Stimulated activated CD8-positive, alpha-beta memory T cell treated with anti-CD3 and anti-CD28 coated beads, Interleukin-4, amount 100 ng/mL, for 1 hour (primary cell): ENCODE measurements at places on chromosomes 6 and 20.

DNA sequence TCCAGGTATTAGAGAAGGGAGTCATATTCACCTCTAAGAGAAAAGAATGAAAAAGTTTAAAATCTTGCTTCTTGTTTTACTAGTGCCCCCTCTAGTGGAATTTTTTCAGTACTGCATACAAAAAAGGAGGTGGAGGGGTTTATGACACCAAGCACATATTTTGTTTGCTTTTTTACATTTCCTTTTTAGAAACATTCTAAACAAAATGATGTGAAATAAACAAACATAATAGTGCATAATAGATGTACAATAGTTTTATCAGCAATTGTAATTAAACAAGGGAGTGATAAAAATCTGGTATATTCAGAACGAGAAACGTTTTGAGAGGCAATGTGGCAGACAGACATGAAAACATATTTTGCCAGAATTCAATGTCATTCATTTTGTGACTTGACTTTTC lies 111.0 kb upstream of the TFAP2D start:
- no peak for DNase-seq

GRCh38 chr20:21344206-21344900 lies 41.2 kb downstream of the XRN2 start:
- DNase-seq: no peak

- DNase-seq: no peak
These were observed 495.2 kb downstream of the RFPL4B start for GRCh38 chr6:112842330-112842685.

GRCh38 chr6:139013185-139013800 lies 15.3 kb upstream of the ABRACL start:
- DNase-seq: no peak

- no peak for DNase-seq
These were observed 29.4 kb upstream of the CLIC5 start for GRCh38 chr6:46044881-46045617.

DNA sequence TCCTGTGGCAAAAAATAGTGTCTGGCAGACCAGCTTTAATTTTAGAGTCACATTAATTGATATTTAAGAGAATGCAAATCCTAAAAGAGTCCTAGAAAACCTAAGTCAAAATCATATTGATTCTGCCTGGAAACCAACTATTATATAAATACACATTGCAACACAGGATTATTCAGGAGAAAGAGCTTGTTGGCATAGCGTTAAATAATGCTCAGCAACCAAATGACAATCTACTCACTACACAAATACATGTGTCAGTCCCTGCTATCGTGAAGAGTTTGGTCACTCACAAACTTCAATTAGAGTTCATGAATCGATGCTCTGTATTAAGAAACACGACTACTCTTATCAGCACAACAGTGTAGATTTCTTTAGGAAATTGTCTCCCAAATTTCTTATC lies 54.2 kb downstream of the CGA start:
- no peak for DNase-seq

GRCh38 chr20:58208944-58209343 lies 19.5 kb downstream of the ANKRD60 start:
- DNase-seq: no peak

GRCh38 chr6:11206576-11206975 lies 25.9 kb downstream of the NEDD9 start:
- DNase-seq: no peak

DNA sequence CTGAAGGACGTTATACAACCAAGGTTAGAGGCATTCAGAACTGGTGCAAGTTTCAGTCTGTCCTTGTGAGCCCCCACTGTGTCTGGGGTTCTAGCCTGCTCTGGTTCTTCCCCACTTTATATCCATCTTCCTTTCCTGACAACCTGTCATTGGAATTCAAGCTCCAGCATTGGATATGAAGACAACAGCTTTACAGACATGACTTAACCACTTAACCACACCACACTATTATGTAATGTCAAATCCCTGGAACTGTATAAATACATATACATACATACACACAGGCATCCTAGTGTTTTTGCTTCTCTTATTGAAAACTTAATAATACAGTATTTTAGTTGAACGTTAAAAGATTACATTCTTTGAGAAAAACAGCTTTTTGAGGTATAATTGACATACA lies 217.9 kb upstream of the SGK1 start:
- no peak for DNase-seq

DNA sequence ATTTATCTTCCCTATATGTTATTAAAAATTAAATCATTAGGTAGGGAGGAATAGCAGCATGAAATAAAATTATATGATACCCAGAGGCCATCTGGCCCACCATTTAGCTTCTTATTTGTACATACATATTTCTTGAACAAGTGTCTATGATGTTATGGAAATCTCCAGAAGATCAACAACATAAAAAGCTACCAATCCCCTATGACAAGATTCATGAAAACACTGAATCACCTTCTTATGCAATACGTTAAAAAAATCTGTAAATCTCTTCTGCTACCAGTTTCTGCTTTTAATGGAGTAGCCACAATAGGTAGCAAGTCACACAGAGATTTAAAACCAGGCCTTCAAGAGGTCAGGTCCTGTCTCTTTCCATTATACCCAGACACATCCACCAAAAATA lies 125.8 kb upstream of the ENPP5 start:
- no peak for DNase-seq

GRCh38 chr6:159080217-159080976 lies 35.6 kb upstream of the TAGAP start:
- no peak for DNase-seq

DNA sequence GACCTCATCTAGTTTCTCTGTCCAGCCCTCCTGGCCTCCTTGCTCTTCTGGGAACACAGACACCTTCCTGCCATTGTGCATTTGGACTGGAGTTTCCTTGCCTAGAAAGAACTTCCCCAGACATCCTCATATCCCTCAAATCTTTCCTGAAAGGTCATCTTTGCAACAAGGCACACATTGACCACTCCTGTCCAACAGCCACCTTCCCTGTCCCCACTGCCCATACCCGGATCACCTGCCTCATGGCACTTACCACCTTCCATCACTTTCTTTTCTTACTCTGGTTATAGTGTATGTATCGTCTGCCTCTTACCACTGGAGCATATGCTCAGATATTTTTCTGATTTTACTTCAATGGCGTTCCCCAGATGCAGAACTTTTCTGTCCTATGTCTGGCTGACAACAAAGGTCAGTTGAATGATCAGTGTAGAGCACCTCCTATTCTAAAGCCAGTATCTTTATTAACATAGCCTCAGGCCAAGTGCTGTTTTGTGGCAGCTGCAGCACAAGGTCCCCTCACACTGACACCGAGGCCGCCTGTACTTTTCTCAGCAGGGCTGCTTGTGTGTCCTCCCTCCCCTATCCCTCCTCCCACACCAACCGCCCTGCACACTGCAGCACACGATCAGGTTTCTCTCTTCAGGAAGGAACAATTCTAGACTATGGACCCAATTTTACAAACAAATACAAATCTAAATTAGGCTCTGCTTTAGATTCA lies 4.1 kb downstream of the HLA-C start:
- no peak for DNase-seq

DNA sequence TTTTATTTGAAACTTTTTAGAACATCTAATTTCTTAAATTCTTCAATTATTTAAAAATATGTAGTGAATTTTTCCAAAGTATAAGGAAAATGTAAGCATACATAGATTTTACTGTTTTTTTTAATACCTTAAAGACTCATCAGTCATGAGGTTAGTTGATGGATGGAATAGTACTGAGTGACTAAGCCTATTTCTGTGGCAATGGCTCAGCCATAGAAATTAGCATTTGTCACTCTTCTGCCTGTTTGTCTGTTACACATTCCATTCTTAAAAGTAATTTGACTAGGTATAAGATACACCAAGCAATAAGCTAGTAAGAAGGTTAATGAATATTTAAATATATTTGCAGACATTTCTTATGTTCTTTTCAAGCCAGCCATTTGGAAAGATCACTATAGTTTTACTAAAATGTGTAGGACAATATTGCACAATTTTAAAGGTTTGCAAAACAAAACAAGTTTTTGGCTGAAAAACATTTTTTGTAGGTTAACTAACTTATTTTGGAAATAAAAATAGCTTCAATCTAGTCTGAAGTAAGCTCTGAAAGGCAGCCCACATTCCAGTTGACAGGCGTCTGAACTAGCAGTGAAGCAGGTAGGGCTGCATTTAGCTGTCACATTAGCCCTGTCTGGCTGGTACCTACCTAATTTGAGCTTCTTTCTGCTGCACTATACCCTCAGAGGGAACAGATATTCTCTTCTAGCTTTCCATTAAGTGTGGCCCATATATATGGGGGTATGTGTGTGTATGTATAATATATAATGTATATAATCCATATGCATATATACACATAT lies 385.7 kb downstream of the GRIK2 start:
- DNase-seq: no peak

- DNase-seq: no peak
These were observed 389.3 kb downstream of the HDGFL1 start for GRCh38 chr6:22958677-22959076.

- DNase-seq: no peak
These were observed 48.8 kb upstream of the FBXO30 start for GRCh38 chr6:145863366-145863765.

DNA sequence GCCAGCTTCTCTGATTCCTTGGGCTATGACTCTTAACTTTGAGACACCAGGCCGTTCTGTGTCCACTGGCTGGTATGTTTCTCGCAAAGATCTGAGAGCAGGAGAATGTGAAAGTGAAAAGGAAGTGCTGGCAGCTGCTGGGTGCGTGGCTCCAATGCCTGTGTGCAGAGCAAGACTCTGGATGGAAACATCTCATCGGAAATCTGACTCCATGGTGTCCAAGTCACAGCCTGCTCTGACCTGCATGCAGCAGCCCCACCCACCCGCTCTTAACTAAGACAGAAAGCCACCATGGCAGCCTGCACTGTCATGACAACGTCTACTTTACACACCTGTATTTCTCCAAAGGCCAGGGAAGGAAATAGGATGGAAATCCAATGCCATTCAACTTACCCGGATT lies 66.3 kb upstream of the MPC1 start:
- no peak for DNase-seq

DNA sequence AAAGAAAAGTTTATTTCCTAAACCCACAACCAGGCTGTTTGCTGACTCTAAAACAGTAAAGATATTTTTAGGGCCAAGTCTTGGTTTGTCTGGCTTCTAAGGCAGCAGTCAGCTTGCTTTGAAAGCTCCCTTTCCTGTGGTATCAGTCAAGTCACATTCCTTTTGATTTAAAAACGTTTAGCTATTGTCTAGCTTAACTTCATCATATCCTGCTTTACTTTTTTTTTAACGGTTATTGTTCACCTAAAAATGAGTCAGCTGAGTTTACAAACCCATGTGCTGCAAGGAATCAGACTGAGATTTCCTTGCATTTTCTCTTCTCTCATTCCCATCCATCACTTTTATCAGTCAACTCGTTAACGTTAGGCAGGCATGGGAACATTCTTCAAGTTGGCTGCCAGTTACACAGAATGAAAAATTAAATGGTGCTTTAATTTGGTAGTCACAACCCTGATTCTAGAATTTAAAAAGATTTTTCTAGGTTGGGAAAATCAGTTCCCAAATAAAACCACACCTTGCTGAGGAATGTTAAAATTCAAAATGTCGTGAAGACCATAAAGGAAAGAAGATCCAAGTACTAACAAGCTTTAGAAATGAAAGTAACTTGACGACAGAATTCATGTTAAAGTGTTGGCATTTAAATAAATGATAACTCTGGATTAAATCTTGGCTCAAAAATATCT lies 45.9 kb downstream of the ELOVL5 start:
- DNase-seq: no peak

- no peak for DNase-seq
These were observed 34.0 kb upstream of the COL10A1 start for GRCh38 chr6:116159782-116160524.

GRCh38 chr6:41719436-41720261 lies 15.8 kb downstream of the TFEB start:
- DNase-seq: no peak
